ENCODE measurements at places on chromosomes 16 and 17.

- no peak for DNase-seq
Observed at GRCh38 chr17:74595037-74595750, 3.1 kb upstream of the CD300LD start.

- DNase-seq = no peak
Observed at GRCh38 chr17:50682938-50683337, 24.8 kb downstream of the ANKRD40 start.

DNA sequence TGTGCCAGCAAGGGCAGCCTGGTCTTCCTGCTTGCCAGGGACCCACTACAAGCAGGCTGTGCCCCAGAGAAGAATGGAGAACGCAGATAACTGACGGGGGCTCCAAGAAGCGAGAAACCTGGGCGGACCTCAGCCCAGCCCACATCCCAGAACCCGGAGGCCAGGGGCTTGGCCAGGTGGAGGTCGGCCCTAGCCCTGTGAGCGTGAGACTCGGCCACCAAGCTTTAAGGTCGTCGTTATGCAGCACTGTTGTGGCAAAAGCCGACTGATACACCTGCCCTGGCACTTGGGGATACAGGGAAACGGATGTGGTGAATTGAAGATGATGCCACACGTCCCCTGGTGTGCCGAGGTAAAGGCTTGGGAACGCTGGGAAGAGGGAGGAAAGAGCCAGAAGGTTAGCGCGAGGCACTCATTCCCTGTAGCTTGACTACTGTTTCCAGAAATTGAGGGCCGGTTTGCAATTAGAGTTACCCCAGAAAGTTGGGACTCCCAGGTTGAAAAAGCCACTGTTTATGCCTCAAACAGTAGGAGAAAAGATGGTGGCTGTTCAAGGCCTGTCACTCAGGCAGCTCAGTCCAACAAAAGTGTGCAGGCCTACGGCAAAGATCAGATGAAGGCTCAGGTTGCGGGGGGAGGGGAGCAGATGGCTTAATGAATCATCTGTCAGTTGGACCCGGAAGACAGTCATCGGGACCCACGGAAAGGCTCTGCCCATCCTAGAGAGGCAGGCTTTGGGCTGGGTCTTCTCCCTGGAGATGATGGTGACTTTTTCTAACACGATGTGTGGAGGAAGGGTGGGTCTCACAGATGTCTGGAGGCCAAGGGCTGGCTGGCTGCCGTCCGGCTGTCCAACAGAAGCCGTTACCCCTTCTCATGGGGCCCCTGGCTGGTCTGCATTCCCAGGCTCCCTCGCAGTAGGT lies 45.6 kb upstream of the BAHCC1 start:
- DNase-seq = no peak

- peak; percentile 92 for DNase-seq
Observed at GRCh38 chr17:42142371-42142896, 12.4 kb downstream of the RAB5C start.

GRCh38 chr17:83156408-83156807 lies 77.0 kb downstream of the METRNL start:
- DNase-seq = no peak

DNA sequence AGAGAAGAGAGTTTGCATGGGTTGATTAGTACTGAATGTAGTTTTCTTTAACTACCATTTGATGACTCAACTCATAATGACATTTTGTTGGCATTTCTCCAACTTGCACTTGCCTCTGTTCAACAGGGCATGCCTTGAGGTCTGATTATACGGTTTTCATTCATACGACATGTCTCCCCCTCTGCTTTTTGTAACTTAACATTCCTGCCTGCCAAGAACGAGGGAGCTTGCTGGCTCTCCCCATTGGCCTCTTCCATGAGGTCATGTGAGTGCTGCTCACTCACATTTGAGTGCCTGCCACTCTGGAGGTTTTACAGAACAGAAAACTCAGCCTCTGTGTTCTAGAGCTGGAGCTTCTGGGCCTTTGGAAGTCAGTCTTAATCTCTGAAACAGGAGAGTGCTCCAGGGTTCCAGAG lies 19.7 kb downstream of the MAP2K6 start:
- DNase-seq = no peak

DNA sequence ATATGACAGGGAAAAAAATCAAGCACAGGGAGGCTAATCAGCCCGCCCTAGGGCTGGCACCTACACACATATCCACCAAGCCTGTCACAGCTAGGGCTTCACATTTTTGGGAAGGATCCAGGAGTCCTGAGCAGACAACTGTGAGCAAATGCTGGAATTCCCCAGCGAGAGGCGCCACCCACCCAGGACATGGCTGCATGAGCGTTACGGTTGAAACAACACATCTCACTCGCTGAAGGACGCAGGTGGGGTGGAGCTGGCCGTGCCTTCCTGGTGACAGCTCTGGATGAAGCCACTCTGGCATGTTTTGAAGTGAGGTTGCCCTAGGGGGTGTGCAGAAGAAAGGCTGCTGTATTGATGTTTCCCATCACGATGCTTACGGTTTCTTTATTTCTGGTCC lies 315.1 kb upstream of the EEF2KMT start:
- DNase-seq = no peak

DNA sequence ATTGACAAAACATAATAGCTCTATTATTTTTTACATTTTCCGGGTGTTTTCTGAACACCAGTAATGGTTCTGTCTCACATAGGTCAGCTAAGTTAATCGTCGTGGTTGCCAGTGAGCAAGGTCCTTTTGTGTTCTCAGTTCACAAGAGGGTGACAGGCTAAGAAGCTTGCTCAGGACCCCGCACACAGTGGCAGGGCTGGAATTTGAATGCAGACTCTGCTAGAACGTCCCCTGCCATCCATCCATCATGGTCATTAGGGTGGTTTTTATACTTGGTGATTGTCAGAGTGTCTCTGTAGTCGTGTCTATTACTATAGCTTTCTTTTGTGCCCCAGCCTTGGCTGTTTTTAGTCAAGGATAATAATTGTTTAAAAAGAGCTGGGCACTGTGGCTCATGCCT lies 176.2 kb downstream of the SNX29 start:
- DNase-seq = no peak

GRCh38 chr16:681746-682427 lies 1.7 kb downstream of the STUB1 start:
- no peak for DNase-seq
